ENCODE measurements at places on chromosomes 5 and 9.

DNA sequence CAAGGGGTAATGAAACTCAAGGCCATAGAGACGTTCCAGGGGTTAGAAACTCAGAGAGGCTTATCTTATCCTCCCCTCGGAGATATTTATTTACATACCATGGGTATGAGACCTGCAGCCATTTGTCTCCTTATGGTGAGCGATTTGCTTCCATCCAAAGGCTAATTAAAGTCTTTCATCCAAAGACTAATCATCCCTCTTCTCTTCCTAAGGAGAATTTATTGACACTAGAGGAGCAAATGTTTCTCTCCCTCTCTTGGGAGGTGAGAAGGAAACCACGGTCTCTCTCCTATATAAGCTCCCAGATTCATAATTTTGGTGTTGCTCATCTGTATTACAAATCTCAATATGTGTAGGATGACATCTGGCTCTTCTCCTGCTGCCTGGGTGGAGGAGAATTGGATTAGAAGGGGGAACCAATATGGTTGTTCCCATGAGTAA is 31.0 kb upstream of the RPS23 start:
- no peak for DNase-seq

GRCh38 chr5:38317868-38318267 is 59.5 kb downstream of the EGFLAM start:
- no peak for DNase-seq

GRCh38 chr5:93576994-93577853 is 3.8 kb downstream of the NR2F1-AS1 start:
- no peak for DNase-seq

GRCh38 chr5:55634209-55634805 is 77.8 kb downstream of the SLC38A9 start:
- no peak for DNase-seq

DNA sequence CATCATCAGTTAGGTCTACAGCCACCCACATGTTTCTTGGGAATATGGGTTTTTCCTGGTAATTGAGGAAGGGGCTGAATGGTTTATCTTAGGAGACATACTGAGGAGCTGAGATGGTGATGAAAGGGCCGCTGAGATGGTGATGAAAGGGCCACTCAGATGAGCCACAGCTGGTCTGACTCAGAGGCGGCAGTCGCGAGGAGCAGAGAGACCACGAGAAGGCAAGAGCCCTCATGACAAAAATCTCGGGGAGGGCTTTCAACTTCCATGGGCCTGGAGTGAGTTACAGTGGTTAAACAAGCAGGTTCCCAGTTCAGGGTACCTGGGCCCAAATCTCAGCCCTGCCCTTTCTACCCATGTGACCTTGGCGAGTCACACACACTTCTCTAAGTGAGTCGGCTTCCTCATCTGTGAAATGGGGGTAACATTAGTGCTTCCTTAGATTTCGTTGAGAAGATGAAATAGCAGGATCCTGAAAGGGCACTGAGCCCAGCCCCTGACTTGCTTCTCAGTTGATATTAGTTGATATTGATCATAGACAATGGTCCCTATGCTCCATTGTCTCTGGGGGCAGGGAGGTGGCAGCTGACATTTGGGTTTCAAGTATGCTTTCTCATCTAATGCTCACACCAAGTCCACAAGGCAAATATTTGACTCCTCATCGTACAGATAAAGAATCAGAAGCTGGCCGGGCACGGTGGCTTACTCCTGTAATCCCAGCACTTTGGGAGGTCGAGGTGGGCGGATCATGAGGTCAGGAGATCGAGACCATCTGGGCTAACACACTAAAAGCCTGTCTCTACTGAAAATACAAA is 169.5 kb downstream of the RGS3 start:
- no peak for DNase-seq

- no peak for DNase-seq
These were observed 137.1 kb downstream of the FOXD1 start for GRCh38 chr5:73311291-73312110.

DNA sequence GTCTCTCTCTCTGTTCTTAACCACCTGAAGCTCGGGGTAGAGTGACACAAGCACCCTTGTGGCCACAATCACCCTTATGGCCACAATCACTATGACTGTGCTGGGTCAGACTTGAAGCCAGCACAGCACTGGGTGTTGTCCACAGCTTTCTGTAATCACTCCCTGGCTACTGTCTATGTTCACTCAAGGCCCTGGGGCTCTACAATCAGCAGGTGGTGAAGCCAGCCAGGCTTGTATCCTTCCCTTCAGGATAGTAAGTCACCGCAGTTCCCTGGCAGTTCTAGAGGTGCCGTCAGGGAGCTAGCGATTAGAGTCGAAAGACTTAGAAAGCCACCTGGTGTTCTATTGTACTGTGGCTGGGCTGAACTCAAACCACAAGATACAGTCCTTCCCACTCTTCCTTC is 44.2 kb downstream of the GDA start:
- DNase-seq, result no peak

DNA sequence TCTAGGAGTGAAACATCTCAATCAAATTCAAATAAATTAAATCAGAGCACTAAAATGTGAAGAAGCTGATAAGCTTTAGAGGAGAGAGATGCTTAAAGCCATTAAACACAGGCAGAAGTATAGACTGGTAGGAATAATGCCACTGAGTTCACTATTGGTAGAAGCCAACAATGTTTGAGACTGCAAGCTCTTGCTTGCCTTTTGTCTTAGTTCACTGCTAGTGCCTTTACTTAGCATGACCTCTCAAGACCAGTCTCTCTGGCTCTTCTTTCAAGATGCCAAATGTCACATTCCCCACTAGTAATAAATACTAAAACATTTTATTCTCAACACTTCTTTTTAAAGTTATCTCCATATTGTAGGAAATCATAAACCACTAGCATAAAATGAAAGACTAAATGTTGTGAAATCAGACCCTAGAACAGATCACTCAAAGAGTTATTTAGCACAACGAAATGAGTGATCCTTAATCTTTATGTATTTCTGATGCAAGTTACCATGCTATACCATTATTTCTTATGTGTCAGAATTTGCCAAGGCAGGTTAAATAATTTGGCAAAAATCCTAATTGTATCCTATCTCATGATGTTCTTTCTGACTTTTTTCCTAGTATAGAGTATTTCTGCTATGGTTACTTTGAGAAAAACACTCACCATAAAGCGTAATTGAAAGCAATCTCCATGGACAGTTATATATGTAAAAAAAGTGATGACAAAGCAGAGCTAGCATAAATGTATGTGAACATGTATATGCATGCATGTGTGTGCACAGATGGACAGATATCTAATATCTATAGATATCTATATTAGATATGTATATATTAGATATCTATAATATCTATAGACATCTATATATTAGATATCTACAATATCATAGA is 57.5 kb downstream of the PJA2 start:
- DNase-seq, result no peak

- no peak for DNase-seq
These were observed 42.2 kb downstream of the PTTG1 start for GRCh38 chr5:160463740-160464465.

GRCh38 chr5:133353741-133354140 is 258.6 kb downstream of the FSTL4 start:
- DNase-seq, result no peak

DNA sequence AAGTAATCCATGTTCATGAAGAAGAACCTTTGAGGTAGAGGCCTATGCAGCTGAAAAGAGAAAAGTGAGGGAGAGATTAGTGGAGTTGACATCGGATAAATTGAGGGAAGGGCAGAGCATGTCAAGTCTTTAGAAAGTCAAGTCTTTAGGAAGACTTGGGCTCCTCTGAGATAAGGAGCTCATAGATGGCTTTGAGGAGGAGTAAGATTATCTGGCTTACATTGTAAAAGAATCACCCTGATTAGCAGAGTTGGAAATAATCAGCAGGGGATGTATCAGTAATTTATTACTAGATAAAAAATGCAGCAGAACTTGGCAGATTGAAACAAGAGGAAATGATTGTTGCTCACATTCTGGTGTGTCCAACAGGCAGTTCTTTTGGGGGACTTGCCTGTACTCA is 727.2 kb upstream of the WWC1 start:
- DNase-seq, result no peak

DNA sequence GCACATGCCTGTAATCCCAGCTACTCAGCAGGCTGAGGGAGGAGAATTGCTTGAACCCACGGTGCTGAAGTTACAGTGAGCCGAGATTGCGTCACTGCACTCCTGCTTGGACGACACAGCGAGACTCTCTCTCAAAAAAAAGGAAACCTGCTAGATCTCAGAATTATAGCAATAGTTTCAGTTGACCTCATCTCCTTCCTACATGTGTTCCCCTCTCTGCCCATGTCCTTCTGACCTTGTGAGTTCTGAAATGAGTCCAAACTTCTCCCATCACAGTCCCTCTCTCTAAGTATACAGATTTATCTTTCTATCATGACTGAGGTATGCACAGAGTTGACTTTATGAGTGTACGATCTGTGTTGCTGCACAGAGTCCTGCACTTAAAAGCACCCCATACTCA is 44.6 kb upstream of the SHOC1 start:
- DNase-seq, result no peak

DNA sequence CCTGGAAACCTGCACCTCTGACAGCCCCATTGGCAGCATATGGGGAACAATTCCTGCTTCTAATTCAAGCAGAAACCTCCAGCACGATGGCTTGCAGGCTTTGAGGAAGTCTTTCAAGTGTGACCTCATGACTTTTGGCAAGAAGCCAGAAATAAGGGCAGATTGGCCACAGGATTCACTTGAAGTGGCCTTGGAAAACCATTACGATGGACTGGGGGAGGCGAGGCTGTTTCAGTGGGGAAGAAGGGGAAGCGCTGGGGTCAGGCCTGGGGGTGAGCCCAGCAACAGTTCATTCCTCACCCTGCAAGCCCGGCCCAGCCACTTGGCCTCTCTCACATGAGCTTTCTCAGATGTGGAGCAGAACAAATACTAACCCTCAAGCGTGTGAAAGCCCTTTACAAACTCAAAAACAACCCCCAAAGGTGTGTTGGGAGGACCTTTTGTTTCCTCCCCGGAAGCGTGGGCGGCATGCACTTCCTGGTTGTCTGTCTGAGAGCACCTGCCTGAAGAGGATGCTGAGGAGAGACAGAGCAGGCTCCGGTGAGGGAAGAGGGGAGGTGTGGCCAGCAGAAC is 26.9 kb upstream of the EEIG1 start:
- peak; percentile 70 for DNase-seq

GRCh38 chr9:36772449-36773403 is 200.0 kb downstream of the MELK start:
- no peak for DNase-seq

Measured in stimulated activated CD8-positive, alpha-beta memory T cell treated with anti-CD3 and anti-CD28 coated beads, Interleukin-4, amount 100 ng/mL, for 1 hour (primary cell).